CD4-positive, alpha-beta T cell (primary cell): ENCODE measurements at places on chromosomes 7 and 10. TPM values are rescaled to one million over a fixed set of nuclear protein-coding genes. Genes with fewer than 3 reads are reported as not detected.

GRCh38 chr7:26369593-26369992, 77.9 kb downstream of the SNX10 start:
- H3K36me3 ChIP-seq = peaks cover 17% of the 10 kb centered on the region
- H3K27me3 ChIP-seq = no peaks in the 10 kb centered on the region
- peaks cover 2% of the 10 kb centered on the region for H3K4me1 ChIP-seq
- H3K27ac ChIP-seq = no peak overlapping the region
- no peak for DNase-seq

DNA sequence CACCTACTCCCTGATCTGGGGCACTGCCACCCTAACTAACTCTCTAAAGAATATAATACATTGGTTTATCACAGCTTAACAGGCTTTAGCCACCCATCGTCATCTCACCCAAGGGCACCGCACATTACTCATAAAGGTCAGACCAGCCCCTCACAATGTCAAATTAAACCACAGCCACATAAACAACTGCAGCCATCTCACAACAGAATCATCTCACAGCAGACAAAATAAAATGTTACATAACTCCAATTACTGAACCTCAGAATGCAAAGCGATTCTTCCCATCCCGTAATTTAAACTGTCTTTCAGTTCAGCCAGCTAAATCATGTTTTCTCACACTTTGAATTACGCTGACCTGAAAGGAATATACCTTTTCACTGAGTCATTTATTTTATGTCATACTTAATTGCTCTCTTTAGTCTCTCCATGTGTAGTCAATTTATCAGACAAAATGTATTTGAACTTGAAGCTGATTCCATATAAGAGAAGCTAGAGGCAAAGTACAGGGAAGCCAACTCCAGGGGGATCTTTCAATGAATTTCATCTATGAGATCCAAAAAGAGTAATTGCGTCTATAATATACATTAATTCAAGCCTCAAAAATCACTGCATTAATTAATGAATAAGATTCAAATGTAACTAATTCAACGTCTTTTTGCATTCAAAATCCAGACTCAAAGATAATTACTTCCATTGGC, 96.9 kb upstream of the NEBL start:
- no peak overlapping the region for H3K27ac ChIP-seq
- no peaks in the 10 kb centered on the region for H3K36me3 ChIP-seq
- no peak for DNase-seq
- no peaks in the 10 kb centered on the region for H3K27me3 ChIP-seq
- H3K4me1 ChIP-seq = no peaks in the 10 kb centered on the region

- no peak for DNase-seq
- no peaks in the 10 kb centered on the region for H3K27me3 ChIP-seq
- H3K36me3 ChIP-seq = no peaks in the 10 kb centered on the region
- peaks cover 3% of the 10 kb centered on the region for H3K4me1 ChIP-seq
- H3K4me3 ChIP-seq = no peak overlapping the region
- H3K27ac ChIP-seq = no peak overlapping the region
Measured at GRCh38 chr10:132382231-132382922, 14.6 kb upstream of the PWWP2B start.

DNA sequence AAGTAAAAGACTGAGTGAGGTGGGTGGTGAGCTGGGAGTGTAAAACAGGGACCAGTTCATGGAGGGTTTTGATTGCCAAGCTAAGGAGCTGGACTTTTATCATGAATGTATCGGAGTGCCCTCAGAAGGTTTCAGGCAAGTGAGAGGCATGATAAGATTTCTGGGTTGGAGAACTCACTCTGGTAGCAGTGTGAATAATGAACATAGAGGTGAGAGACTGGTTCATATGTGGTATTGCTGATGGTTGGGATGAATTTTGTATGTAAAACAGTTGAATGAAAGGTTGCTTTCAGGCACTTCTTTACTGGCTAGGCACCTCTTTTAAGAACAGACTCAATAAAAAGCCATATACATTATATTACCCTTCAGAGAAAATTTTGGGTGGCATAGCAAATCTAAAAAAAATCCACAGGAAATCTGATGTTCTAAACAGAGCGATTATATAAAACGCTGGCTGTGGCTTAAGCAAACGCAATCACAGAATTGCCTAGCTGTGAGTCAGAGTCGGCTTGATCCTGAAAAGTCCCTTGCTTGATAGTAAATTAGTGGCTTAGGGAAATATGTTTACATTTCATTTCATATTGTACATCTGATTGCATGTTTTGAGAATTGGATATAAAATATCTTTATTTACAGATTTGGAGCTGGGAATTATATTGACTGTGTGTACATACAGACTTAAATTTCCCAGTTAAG, 92.9 kb upstream of the HDAC9 start:
- no peaks in the 10 kb centered on the region for H3K4me1 ChIP-seq
- H3K36me3 ChIP-seq = no peaks in the 10 kb centered on the region
- H3K27me3 ChIP-seq = no peaks in the 10 kb centered on the region

Gene UNC5B
- total RNA-seq = not detected

Gene PLXNA4
- 0.85 TPM for total RNA-seq

Gene C10orf53
- not detected for total RNA-seq
